Stimulated activated naive CD4-positive, alpha-beta T cell (primary cell): ENCODE measurements at places on chromosomes 3 and 15.

DNA sequence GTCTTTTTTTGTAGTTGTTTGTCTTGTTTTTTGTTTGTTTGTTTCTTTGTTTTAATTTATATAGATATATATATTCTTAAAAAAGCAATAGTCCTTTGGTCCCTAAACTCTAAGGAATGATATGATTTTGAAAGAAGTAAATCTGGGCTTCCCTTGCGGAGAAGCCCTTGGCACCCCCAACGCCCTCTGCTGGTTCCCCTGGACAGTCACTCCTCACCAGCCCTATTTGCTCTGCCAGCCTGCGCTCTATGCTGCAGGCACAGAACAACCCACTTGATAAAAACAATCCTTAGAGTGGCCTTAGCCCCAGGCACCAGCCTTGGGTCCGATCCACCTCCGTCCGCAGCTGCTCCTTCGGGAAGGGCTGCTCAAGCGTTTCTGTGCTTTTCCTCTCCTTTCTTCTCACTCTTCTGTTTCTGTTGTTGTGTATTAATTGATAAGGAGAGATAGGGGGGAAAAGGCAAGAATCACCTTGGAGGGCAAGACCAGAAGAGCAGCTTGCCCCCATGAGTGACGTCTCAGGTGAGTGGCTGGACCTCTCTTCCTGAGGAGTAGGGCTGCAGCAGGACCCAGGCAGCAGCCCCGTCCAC is 13.7 kb upstream of the PARP6 start:
- peak; percentile 52 for DNase-seq

DNA sequence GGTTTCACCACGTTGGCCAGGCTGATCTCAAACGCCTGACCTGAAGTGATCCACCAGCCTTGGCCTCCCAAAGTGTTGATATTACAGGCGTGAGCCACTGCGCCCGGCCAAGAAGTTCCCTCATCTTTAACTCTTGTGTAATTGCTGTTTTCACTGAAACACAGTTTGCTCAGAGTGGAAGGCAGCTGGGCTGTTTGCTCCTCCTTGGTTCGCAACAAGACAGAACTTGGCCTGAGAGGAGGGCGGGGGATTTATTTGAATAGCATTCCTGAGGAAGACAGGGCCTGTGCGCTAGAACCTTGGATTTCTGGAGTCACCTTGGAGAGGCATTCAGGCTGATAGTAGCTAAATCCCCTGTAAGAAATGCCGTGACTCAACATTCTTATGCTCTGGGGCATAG is 226.7 kb upstream of the MCTP2 start:
- DNase-seq, result no peak

GRCh38 chr15:93118904-93119303 is 29.9 kb upstream of the RGMA start:
- DNase-seq, result no peak

DNA sequence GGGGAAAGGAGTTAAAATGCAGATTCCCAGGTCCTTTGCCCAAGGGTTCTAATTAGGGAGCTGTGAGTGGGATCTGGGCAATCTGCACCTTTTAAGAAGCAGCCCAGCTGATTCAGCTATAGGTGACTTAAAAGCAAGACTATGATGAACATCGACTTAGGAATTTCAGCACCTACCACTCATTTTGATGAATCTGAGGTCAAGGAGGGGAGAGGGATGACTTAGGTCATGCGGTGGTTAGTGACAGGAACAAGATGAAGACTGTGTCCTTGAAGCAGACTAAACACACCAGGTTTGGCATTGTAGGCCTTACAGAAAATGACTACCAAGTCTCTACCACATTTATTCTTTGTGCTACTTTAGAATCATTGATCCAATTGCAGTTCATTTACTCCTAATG is 196.3 kb downstream of the DTWD1 start:
- DNase-seq, result no peak

DNA sequence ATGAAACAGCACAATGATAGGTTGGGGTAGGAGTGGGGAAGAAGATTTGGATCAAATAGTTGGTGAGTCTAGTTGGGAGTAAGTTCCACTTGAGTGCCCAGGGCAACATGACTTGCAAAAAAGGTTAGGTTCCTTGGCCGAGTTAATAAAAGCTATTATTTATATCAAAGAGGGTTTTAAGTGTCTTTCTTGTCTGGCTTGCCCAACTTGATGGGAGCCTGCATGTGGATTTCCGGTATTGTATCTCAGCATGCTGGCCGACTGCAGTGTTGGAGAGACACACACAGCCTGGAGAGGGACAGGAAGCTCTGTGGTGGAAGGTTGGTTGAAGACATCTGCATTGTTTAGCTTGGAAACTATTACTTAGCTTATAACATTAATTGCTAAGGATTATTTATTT is 449.5 kb upstream of the TBL1XR1 start:
- no peak for DNase-seq

- DNase-seq, result no peak
Observed at GRCh38 chr3:25461946-25462345, 33.9 kb downstream of the RARB start.

- no peak for DNase-seq
Observed at GRCh38 chr15:80710635-80711554, 15.8 kb downstream of the ABHD17C start.

GRCh38 chr15:73912030-73912596 is 14.1 kb upstream of the LOXL1 start:
- DNase-seq, result no peak

DNA sequence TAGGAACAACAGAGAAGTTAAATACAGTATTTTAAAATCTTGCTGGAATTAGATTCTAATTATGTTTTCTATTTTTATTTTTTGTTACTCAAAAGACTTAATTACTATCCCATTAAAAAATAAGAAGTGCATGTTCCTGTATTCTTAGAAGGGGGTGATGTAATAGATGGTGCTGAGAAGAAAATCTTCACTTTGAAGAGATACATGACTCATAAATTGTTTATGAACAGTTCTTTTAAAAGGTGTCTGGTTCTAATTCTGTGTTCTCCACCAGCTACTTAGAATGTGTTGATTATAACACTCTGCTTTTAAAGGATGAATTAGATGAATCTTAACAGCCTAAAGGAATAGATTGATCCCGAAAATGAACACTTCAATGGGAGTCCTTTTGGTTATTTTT is 8.2 kb downstream of the RCN2 start:
- DNase-seq, result no peak

GRCh38 chr3:173902871-173903270 is 505.3 kb downstream of the NLGN1 start:
- no peak for DNase-seq

DNA sequence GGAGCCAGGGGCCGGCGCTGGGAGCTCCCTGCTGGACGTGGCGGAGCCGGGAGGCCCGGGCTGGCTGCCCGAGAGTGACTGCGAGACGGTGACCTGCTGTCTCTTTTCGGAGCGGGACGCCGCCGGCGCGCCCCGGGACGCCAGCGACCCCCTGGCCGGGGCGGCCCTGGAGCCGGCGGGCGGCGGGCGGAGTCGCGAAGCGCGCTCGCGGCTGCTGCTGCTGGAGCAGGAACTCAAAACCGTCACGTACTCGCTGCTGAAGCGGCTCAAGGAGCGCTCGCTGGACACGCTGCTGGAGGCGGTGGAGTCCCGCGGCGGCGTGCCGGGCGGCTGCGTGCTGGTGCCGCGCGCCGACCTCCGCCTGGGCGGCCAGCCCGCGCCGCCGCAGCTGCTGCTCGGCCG is 1.5 kb downstream of the SMAD6 start:
- peak; percentile 25 for DNase-seq

GRCh38 chr3:43371494-43371893 is 85.2 kb downstream of the SNRK start:
- no peak for DNase-seq

- no peak for DNase-seq
Observed at GRCh38 chr3:86989611-86990010, 1.3 kb downstream of the VGLL3 start.

GRCh38 chr3:102105193-102105592 is 255.9 kb downstream of the NFKBIZ start:
- no peak for DNase-seq

DNA sequence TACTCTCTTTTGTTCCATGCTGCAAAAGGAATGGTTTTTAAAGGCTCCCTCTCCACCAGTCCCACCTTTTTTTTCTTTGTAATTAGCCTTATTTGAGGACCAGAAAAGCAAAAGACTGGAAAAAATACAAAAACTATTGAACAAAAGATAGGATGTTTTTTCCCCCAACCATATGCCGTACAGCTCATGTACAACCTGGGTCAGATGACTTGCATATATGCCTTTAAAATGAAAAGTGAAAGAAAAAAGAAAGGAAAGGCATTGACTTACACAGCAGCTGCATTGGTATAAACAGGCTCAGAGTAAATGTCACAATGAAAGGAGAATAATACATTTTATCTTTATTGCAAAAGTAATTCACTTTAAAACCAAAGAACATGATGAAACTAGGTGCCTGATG is 69.5 kb upstream of the CMC1 start:
- no peak for DNase-seq

DNA sequence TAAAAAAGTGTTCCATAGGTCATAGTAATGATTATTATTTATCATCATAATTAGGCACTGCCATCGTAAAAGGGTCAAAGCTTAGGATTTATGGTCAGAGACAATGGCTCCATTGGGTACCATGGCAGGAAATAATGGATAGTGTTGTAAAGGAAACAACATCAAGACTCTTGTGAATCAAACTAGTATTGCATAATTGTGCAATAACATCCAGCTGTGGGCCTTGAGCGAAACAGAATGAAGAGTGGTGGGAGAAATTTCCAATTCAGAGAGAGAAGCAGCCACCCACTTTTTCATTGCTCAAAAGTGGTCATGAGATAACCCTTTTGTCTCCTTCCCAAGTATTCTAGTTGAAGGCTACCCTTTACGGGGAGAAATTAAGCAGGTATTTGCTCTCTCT is 61.7 kb downstream of the ALDH1A2 start:
- DNase-seq, result no peak

GRCh38 chr3:25572336-25572735 is 92.4 kb downstream of the TOP2B start:
- no peak for DNase-seq

DNA sequence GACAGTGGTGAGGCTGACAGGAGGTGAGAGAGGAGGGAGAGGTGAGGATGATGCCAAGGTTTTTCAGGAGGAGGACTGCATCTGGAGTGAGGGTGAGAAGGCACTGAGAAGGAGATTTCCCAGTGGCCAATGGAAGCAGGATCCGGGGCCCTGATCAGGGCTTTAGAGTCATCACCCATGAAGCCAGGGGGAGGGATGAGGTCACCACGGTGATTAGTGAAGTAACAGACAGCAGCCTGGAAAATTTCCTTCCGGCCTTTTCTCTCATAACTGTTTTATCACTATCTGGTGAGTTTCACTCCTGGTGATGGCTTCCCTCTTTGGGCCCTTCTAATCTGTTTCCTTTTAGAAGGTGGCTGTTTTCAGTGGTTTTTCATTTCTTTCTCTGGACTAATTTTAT is 80.5 kb upstream of the WNT5A start:
- no peak for DNase-seq

DNA sequence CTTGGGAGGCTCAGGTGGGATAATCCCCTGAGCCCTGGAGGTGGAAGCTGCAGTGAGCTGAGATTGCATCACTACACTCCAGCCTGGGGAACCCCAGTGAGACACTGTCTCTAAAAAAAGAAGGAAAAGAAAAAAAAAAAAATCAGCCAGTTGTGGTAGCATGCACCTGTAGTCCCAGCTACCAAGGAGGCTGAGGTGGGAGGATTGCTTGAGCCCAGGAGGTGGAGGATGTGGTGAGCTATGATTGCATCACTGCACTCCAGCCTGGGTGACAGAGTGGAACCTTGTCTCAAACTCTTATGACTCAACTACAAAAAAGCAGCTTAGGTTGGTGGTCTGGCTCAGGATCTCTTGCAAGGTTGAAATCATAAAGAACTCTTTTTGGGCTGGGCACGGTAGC is 19.3 kb upstream of the GPX1 start:
- no peak for DNase-seq

DNA sequence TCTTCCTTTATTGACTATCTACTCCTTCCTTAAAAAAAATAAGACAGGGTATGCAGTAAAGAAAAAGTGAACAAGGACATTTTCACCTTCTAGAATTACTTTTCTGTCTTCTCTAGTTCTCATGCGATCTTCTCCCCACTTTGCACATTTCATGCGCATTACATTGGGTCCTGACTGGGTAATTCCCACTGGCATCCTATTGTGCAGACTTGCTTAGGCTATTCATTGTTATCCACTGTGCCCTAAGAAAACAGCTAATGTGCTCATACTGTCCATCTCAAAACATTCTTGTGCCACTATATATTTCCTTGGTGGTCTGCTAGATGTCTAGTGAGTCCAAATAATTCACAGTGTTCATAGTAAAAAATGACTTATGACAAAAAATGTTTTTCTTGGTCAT is 447.4 kb upstream of the ROBO1 start:
- no peak for DNase-seq

- no peak for DNase-seq
Observed at GRCh38 chr15:54159012-54159411, 180.8 kb downstream of the UNC13C start.

GRCh38 chr3:49717959-49718857 is 1.3 kb downstream of the AMIGO3 start:
- DNase-seq, result no peak

DNA sequence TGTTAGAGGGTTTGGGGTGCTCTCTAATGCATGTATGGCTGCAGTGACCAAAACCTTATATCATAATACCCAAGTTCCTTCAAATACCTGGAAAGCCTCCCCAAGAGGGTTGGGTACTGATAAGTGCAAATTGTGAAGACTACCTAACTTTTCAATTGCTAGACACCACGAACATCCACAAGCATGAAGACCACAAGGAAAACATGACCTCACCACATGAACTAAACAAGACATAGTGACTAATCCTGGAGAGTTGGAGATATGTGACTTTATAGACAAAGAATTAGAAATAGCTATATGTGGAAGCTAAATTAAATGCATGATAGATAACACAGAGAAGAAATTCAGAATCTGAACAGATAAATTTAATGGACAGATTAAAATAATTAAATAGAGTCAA is 23.9 kb upstream of the AADACL2 start:
- no peak for DNase-seq

DNA sequence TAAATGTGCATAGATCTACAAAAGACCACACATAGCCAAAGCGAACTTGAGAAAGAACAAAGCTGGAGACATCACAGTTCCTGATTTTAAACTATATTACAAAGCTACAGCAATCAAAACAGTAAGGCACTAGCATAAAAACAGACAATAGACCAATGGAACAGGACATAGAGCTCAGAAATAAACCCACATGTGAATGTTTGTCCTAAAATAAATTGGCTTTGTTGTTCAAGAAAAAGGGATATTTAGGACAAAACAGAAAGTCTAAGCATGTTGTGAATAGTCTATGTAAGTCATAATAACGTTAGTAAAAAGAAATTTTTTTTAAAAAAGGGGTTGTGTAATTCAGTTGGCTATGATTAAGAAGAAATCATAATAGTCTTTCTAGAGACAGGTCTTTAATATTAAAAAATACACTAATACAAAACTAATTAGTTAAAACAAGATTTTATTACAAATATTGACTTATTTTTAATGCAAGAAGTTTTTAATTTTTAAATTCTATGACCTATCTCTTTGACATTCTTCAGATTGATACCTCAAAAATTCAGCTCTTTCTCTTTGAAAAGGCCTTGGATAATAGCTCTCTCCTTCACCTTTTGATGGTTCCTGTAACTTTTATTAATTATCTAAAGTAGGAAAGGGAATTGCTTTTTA is 11.6 kb downstream of the TMEM212 start:
- DNase-seq, result no peak

GRCh38 chr15:88484682-88485331 is 17.3 kb downstream of the MRPS11 start:
- DNase-seq, result no peak
